NCI-H2171 (cell line): ENCODE measurements at places on chromosomes 11 and 22.

DNA sequence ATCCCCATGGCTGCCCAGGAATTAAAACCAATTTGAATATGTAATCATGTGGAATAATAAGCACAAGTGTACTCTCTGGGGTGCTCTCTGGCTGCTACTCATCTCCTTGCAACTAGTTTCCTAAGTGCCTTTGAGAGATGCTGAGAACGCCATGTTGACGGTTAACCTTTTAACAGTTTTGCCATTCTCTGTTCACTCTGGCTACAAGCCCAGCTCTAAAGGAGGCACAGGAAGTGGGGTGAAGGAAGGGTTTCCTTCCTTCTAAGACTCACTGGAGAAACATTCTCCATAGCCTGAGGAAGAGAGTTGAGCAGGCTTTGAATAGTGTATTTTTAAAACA lies 122.0 kb upstream of the ZC3H12C start:
- peak; percentile 23 for DNase-seq

GRCh38 chr22:47443836-47444745 lies 681.6 kb downstream of the TBC1D22A start:
- DNase-seq, result no peak

DNA sequence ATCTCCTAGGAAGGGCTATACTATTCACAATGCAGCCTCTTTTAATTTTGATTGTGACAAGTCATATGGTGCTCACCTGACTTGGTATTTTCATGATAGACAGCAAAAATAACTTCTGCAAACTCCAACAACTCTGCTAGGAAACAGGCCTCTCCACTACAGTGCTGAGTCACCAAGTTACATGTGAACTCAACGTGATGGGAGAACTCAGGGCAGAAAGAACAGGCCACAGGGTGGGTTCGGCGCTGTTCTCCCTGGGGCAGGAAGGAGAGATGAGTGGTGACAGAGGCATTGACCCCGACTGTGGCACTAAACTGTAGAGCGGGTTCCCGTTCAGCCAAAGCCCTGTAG lies 76.6 kb upstream of the UCP3 start:
- DNase-seq, result no peak

GRCh38 chr11:100774859-100775258 lies 87.8 kb downstream of the ARHGAP42 start:
- no peak for DNase-seq

- DNase-seq, result peak; percentile 55
Measured at GRCh38 chr11:130426837-130427341, 1.5 kb downstream of the ADAMTS8 start.

DNA sequence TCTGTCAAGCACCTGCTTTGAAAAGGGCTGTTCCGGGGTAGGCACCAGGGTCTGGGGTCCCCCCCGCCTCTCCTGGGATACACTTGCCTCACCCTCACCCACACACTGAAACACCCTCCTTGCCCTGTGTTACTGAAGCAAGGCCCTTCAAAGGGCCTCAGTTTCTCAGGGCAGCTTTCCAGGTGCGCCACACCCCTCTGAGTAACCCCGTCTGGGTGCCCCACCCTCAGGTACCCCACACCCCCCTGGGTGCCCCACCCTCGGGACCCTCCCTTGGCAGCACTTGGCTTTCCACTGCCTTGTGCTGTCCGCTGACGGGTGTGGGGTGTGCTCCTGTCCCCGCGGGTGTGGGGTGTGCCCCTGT lies 413.6 kb downstream of the TBC1D22A start:
- DNase-seq, result no peak

- no peak for DNase-seq
Measured at GRCh38 chr11:44243086-44243485, 66.9 kb downstream of the ALX4 start.

- no peak for DNase-seq
Measured at GRCh38 chr11:93188726-93189125, 9.1 kb downstream of the SLC36A4 start.

GRCh38 chr22:40504285-40505249 lies 132.0 kb downstream of the MRTFA start:
- no peak for DNase-seq

GRCh38 chr11:99671808-99672409 lies 651.2 kb downstream of the CNTN5 start:
- DNase-seq, result no peak

DNA sequence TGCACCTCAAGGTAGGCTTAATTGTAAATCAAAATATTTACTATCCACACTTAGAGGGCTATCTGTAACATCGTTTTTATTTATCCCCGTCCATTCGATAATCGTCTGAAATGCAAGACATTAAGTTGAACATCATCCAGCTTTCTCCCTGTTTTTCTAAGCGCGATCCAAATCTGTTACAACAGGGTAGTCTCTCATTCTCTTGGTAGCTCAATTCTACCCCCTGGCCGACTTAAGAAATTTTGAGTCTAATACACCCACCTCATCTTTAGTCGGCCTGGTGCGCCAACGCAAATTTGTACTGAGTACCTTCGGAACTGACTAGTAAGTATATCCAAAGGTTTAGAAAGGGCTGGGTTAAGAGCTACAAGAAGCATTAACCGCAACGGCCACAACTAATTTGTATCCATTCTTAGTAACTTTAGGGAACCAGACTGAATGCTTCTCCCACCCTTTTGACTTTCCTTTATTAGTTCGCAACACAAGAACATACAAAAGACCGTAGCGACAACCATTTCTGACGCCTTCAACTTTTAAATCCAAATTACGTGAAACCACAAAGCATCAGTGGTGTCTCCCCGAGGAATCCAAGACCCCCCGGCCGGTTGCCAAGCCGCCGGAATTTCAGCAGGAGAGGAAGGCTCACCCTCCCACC lies 1.0 kb upstream of the ZNF143 start:
- no peak for DNase-seq

DNA sequence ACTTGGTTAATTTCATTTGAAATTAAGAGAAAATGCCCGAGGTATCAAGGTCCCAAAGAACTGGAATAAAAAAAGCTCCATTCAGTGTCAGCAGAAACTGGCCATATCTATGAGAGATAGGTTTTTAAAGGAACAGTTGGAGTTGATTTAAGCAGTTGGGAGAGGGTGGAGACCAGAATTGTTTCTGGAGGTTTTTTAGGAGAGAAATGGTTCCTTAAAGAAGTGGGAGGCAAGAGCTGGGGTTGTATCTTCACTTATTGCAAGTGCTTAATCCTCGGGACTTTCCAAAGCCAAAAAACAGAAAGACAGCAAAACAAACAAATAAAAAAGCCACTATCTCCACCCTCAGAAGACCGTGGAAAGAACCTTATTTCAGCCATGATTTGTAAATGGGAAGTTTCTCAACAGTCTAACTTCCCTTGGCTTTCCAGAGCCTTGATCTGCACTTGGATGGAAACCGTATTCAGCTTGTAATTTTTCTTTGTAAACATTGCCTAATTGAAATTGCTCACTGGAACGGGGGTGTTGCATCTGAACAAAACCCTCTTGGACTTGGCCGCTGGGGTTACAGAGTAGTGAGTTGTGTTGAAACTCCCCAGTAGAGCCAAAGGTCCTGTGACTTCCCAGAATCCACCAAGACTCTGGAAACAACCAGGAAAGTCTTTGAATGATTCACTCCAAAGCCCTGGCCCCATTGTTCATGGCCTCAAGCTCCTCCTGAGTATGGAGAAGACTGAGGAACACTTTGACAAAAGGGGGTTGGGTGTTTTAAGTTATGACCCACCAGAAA lies 115.6 kb downstream of the SLC1A2 start:
- DNase-seq, result no peak

- DNase-seq, result no peak
Measured at GRCh38 chr11:111923351-111923788, 4.7 kb downstream of the C11orf52 start.

DNA sequence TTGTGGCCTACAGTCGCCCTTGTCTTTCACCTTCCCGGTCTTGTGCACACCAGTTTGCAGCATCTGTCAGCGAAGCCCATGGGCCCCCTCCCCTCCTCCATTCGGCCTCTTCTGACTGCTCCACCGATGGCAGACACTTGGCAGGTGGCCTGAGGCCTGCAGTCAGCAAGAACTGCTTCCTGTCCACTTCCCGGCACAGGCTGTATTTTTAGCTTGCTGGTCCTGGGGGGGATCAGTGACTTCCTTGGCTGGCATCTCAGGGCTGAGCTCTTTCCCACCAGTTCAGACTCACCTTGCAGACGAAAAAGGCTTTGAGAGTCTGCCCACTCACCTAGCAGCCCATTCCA lies 106.4 kb downstream of the SYN3 start:
- DNase-seq, result no peak

GRCh38 chr22:46004105-46004866 lies 27.3 kb upstream of the WNT7B start:
- DNase-seq, result no peak

GRCh38 chr11:469684-470560 lies 19.8 kb downstream of the PTDSS2 start:
- DNase-seq, result no peak

DNA sequence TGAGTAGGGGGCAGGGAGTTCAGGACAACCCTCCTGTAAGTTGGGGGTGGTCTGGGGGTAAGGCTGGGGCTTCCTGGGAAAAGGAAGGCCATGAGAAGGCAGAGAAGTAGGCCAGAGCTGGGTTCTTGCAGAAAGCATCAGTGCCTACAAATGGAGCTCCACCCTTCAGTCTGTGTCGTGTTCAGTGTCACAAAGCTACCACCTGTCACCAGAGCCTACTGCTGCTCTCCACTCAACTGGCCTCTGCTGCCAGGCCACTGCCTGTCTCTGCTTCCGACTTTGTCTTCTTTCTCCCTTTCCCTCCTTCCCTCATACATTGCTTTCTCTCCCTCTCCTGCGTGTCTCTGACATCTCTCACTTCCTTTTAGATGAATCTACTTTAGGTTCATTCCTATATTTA lies 3.4 kb upstream of the WBP2NL start:
- DNase-seq, result no peak

DNA sequence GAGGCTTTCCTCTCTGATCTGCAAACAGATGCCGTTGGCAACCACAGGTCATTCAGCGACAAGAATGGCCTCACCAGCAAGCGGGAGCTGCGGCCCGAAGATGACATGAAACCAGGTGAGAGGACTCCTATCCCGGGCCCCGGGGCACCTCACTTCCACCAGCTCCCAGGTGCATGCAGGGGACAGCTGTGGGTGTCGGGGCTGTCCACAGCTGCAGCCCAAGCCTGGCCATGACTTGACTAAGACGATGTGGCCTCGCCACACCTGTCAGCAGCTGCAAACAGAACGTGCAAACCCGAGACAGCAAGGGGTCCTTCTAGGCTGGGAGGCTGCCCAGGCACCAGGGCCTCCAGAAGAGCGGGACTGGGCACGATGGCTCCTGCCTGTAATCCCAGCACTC lies 3.6 kb downstream of the GAL start:
- DNase-seq, result no peak

DNA sequence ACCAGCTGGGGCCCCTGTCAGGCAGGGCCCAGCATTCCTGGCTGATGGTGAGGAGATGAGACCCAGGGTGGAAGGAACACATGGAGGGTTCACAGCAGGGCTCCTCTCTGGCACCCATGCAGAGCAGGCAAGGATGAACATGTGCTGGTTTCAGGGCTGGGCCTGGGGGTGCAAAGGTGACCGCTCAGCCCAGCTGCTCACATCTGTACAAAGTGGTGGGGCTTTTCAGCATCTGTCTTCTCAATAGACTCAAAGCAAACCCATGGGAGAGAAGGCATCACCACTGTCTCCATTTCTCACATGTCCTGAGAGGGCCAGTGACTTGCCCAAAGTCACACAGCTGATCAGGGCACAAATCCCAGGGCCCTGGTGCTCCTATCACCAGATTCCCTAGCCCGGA lies 27.3 kb upstream of the TCF20 start:
- DNase-seq, result no peak

- DNase-seq, result no peak
Measured at GRCh38 chr22:47801541-47802245, 1039.2 kb downstream of the TBC1D22A start.

GRCh38 chr11:74417860-74418508 lies 19.8 kb upstream of the PGM2L1 start:
- DNase-seq, result no peak

DNA sequence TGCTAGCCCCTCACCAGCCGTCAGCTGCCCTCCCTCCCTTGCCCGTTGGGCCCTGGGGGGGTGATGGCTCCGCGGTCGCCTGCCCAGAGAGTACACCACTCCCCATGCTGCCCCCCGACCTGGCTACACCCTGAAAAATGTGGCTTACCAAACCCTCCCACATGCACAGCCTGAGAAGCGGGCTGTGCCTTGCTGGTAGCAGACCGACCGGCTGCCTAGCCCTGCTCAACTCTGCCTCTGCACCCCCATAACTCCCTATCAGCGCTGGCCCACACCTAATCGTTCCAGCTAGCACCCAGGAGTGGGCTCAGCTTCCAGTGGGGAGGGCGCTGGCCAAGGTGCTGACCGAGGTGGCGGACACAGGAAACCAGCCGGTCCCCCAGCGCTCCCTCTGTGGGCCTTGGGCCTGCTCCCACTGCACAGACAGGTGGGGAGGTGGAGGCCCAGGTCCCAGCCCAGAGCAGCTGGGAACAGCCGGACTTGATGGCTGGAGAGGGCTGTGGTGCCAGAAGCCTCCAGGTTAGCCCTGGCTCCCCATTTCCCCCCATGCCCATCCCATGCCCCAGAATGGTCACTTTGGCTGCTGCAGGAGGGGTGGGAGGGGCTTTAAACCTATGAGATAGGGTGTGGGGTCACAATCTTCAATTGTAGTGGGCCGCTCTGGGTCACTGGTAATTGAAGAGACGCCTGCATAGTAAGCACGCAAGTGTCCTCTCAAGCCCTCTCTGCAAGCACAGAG lies 32.1 kb upstream of the PRODH start:
- DNase-seq, result no peak

GRCh38 chr11:58289266-58289665 lies 21.2 kb upstream of the OR10W1 start:
- no peak for DNase-seq

DNA sequence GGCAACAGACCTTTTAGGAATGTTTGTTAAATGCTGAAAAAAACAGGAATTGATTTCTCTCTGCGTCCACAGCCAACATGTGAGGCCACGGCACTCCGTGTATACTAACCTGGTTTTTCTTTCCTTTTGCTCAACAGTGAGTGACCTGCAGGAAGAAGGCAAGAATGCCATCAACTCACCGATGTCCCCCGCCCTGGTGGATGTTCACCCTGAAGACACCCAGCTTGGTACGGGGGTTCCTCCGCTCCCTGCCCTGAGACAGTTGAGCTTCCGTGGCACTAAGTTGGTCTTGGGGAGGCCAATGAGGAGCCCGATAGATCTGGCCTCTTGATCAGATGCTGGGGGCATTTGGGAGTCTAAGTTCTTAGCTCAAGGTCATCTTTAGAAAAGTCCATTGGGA lies 69.7 kb downstream of the PARVB start:
- DNase-seq, result no peak

DNA sequence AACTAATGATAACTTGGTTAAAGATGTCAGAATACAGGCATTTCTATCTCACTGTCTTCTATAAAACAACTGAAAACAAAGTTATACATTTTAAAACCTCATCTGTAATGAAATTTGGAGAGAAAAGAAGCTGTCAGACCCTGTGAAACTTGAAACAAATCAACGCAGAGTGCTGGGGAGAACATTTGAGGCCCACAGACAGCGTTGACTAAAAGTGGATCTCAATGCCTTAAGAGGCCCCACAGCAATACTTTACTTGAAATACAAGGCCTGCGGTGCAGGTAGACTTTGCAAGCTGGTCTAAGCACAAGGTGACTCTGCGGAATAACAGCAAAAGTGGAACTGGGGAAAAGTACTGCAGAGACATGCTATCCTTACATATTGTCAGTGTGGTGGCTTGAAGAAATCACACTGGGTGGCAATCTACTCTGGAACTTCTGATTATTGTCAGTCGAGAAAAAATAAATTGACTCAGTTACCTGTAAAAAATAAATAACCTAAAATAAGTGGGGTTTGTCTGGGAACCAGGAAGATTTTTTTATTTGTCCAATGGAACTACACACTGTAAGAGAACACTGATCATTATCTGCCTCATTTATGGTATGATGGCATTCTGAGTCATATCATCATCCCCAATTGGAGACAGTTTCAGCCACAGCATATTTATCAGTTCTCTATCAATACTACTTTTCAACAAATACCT lies 138.9 kb downstream of the LUZP2 start:
- no peak for DNase-seq
